ENCODE measurements at places on chromosomes 2 and 18.

DNA sequence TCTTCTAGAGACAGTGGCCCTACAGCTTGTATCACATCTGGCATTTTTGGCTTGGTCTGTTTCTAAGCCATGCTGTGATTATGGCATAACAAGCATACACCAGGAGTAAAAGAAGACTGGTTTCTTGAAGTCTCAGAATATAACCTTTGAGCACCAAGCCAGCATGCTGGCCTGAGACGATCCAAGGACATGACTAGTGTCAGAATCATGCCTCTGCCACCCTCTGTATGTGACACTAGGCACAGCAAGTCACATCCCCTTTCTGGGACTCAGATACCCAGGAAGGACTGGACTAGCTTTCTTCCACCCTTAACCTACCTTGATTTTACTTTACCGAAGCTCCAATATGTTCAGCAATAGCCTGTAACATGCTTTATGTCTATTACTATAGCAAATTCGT lies 345.5 kb downstream of the SETBP1 start:
- DNase-seq = peak; percentile 2

GRCh38 chr2:186879312-186879711 lies 30.3 kb upstream of the ZSWIM2 start:
- DNase-seq = no peak

GRCh38 chr2:126776692-126777619 lies 121.0 kb downstream of the GYPC start:
- peak; percentile 79 for DNase-seq

- DNase-seq = no peak
These were observed 30.1 kb downstream of the SLC8A1 start for GRCh38 chr2:40421631-40422297.

Data from CD4-positive, alpha-beta T cell treated with Interleukin-17A for 1 hour (primary cell).